ENCODE measurements at places on chromosomes 11 and 22.

DNA sequence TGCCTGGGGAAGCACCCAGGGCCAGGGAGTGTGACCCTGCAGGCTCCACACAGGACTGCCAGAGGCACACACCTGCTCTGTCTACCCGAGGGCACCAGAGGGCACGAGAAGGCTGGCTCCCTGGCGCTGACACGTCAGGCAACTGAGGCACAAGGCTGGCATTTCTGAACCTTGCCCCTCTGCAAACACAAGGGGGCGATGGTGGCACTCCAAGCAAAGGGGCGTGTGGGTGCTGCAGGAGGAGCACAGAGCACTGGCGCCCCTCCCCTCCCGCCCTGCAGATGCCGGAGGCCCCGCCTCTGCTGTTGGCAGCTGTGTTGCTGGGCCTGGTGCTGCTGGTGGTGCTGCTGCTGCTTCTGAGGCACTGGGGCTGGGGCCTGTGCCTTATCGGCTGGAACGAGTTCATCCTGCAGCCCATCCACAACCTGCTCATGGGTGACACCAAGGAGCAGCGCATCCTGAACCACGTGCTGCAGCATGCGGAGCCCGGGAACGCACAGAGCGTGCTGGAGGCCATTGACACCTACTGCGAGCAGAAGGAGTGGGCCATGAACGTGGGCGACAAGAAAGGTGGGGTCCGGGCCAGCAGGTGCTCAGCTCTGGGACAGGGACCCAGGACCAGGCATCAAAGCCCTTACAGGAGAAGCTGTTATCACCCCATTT lies 20.8 kb upstream of the TXNRD2 start:
- DNase-seq, result peak; percentile 51

- no peak for DNase-seq
Measured at GRCh38 chr11:61609980-61610366, 29.1 kb upstream of the SYT7 start.

DNA sequence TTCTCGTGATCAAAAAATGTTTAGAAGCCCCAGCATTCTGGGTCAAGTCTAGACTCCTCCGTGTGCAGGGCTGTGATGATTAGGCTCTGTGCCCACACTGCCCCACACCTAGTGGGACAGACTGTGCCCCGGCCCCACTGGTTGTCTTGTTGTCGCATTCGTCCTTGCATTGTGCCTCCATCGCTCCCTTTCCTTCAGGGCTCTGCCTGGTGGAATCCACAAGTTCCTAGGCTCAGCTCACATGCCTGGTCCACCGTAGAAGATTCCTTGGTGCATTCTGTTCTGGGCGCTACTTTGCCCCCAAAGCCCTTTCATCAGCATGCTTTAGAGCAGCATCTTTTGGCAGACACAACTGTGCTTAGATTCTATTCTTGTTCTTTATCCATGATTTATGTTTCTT lies 23.5 kb upstream of the THY1 start:
- no peak for DNase-seq

DNA sequence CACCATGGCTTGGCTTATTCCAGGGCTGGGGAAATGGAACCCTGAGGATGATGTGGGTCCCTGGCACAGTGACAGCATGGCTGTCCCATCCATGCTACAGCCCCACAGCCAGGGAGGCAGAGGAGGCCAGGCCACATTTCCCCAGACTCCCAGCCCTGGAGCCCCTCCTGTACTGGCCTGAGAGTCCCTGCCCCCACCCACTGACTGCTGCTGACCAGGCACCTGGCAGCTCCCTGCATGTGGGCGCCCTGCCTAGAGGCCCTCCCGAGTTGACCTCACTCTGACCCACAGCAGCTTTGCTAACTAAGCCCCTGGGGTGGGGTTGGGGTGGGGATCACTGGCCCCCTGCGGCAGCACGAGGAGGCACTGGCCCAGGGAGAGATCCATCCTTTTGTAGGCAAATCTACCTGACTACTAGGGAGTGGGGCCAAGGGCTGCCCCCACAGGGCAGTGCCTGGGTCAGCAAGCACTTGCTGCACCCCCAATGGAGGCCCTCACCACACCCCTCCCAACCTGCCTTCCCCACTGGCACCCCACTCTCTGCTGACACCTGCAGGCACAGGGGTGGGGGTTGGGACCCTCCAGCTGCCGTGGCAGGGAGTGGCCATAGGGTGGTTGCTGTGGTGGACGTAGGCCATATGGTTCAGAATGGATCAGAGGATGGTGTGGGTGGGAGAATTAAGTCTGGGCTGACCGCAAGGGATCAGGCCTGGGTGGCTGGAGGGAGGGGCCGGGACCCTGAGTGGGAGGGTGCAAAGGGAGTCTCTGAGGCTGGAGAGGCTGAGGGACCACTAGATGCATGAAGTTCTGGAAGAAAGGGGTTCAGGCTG lies 17.4 kb downstream of the ARVCF start:
- no peak for DNase-seq

- no peak for DNase-seq
Measured at GRCh38 chr11:69634069-69634468, 6.9 kb upstream of the CCND1 start.

GRCh38 chr11:67429038-67429668 lies 859 bp downstream of the RPS6KB2 start:
- DNase-seq, result no peak

DNA sequence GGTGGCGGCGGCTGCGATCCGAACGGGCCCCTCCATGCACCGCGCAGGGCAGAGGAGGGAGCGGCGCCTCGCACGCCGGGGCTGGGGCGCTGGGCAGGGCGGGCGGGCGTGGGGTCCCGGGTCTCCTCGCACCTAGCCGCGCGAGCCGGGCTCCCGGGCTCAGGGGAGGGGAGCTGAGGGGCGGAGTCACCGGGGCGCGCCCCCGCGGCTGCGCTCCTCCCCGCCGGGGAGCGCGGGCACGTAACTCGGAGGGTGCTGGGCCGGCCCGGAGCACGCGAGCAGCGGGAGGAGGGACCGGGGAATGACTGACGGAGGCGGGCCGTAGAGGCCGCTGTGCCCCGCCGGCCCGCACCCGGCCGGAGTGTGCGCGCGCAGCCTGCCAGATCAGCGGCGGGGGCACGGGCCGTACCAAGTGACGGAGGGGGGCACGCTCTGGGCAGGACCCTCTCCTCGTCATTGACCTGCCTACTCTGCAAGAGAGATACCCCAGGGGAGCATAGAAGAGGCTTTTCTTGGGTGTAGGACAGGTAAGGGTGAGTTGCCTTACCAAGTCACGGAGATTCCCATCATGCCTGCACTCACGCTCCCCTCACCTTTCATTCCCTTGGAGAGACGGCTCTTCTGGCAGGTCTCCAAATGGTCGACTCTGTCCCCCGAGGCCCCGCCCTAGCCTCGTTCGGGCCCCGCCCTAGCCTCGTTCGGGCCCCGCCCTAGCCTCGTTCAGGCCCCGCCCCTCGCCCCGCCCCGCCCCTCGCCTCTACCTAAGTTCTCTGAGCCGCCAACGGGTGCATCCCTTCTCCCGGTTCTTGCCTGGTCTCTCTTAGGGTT lies at the start of gene CDON:
TSS of gene CDON (minus strand) at position 188 of the 828 bp plus-strand sequence. CDS start 39,390 bp downstream, outside the sequence.
- DNase-seq, result peak; percentile 90

- no peak for DNase-seq
Measured at GRCh38 chr22:27961182-27961581, 42.1 kb upstream of the PITPNB start.

DNA sequence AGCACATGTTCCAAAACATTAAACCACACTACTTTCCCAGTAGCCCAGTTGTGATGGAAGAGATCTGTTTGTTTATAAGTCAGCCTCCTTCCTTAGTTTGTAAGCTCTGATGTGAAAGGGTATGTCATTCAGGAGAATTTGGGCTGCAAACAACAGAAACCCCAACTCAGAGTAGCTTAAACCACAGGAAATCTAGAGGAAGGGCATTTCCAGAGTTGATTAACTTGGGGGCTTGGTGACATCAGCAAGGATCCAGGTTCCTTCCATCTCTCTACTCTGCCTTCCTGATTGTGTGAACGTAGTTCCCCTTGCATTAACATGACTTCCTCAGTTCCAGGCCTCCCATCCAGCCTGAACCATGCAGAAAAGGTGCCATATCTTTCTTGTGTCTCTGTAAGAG lies 6.5 kb upstream of the FJX1 start:
- no peak for DNase-seq

GRCh38 chr11:104078995-104079394 lies 42.6 kb downstream of the DDI1 start:
- no peak for DNase-seq

DNA sequence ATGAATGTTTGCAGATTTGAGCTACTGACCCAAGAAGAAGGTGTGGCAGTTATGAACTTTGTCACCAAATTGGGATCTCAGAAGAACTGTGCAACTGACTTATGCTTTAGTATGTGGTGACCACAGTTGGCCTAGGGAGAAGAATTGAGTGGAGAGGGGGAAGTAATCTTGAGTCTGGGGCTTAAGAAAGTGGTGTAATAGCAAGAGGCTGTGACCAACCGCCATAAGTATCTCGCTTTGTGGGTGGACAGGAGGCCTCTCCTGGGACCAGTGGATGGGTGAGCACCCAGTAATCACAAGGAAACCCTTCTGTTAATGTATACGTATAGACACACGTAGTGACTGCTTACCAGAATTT lies 12.7 kb upstream of the IL10RA start:
- DNase-seq, result no peak

DNA sequence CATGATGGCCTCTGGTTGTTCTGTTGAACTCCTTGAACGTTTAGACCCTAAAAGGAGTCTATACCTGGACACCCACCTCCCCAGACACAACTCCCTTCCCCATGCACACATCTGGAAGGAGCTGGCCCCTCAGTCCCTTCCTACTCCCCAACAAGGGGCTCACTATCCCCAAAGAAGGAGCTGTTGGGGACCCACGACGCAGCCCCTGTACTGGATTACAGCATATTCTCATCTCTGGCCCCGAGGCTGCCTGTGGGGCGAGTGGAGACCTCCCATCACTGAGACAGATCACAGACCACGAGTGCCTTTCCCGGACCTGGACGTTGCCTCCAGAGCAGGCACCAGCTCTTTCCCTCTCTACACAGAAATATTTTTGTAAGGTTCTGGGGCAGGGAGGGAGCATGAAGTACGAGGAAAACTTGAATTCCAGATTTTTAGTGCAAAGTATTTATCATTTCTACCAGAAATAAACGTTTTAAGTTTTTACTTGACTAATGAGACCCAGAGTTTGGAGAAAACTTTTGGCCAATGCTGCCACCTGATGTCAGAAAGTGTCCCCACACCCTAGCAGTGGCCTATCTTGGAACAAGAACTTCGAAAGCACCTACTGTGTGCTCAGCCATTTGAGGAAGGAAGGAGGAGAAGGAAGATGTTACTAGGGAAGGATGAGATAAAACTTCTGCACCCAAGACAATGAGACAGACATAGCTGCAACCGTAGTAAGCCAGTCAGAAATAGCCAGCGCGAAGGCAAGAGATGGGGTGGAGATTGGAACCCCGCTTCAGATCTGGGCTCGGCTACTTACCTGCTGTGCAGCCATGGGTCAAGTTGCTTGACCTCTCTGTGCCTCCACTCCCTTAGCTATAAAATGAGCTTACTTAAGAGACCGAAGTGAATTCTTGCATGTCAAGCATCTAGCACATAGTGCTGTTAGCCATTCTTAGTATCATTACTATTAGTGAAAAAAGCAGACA lies 10.2 kb upstream of the POU2F3 start:
- DNase-seq, result no peak

- DNase-seq, result peak; percentile 37
Measured at GRCh38 chr22:19576460-19577421, 52.5 kb upstream of the CLDN5 start.

- DNase-seq, result peak; percentile 63
Measured at GRCh38 chr22:36329254-36330078, 58.3 kb downstream of the MYH9 start.

- DNase-seq, result no peak
Measured at GRCh38 chr22:46797355-46797754, 34.9 kb downstream of the TBC1D22A start.

GRCh38 chr11:103326070-103326794 lies 217.0 kb downstream of the DYNC2H1 start:
- DNase-seq, result no peak

DNA sequence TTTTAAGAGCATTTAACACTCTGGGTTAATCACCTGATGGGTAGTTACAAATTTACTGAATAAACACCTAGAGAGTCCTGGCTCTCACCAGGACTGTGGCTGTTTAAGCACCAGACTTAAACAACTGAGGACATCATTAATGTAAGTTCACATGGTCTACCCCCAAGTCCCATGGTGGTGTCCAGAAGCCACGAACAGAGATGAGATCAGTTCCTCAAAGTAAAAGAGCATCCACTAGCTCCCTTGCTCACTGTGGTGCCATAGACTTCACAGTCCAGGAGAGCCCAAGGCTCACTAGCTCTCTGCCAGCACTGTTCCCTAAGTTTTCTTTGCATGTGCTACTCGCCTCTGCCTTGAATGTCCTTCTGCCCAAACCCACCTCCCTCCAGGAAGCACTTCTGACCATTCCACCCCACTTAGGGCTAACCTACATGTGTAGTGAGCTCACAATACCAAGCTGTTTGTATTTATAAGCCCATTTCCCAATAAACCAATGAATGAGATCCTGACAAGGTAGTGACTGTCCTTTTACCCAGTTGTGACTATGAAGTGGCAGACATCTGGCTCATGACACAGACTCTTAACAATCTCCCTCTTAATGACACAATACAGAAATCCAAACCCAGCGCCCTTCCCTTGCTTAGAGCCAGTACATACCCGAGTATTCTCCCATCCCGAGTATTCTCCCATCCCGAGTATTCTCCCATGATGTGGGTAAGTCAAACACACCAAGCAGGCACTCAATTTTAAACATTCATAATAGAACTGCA lies 15.7 kb downstream of the NAP1L4 start:
- no peak for DNase-seq

GRCh38 chr11:36744375-36745168 lies 146.5 kb upstream of the RAG2 start:
- peak; percentile 53 for DNase-seq

DNA sequence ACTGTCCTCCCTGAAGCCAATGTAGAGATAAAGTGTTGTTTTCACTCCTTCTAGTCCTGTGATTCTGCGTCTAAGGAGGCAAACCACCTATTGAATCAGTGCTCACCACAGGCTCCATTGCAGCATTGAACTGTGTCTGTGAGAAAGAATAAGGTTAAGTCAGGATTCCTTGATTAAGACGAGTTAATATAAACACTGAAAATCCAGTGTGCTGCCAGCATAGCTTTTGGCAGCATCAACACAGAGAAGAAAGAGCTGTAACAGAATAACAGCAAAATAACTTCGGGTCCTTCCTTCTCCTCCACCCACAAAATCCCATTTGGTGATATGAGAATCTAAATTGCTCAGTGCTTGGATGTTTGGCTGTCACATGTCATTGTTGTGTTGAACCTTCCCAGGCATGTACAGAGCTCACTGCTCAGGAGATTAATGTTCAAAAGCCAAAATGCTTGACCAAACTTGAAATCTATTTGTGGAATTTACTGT lies 185.2 kb upstream of the DDI1 start:
- DNase-seq, result no peak
